ENCODE measurements at places on chromosomes 13 and 19.

GRCh38 chr13:45607931-45608330, 7.6 kb downstream of the ERICH6B start:
- DNase-seq, result no peak

DNA sequence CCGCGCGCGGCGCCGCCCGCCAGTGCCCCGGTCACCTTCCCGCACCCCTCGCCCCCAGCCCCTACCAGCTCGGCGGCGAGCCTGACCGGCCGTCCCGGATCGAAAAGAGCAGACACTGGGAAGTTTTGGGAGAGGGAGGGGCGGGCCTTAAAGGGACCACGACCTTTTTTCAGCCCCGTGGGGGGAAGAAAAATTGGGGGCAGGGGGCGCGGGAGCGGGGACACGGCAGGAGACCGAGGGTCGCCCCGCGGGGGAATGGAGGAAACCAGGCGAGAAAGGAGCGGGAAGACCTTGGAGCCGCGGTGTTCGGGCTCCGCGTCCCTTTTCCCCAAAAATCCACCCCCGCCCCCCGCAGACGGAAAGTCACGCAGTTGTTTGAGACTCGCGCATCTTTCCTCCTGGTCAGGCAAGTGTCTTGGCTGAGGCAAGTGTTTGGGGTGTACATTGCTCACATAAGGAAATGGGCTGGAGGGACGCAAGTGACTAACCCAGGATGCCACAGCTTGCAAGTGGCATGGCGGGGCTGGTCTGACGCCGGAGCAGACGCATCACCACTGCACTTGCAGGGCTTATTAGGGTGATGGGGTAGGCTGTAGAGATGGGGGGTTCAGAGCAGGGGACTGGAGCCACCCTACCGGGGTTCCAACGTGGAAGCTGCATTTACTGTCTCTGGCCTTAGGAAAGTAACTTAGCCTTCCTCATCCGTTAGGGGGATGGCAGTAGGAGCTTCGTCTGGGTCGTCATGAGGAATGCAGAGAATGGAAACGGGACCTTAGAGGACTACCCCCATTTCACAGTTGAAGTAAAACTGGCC, 2.7 kb upstream of the HNRNPL start:
- no peak for DNase-seq

DNA sequence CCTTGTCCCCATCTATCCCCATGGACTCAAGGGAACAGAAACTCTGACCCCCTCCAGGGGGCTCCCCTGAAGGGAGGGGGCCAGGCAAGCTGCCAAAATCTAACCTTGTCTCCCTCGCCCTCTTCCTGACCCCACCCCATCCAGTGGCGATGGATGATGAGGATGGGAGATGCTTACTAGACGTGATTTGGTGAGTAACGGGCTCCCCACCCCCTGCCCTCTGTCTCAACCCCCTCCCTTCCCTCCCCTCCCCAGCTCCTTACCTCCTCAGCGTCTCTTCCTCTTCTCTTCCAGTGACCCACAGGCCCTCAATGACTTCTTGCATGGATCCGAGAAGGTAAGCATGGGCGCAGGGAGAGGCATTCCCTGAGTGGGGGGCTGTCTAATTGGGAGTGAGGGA, 39.8 kb upstream of the EHD2 start:
- no peak for DNase-seq

DNA sequence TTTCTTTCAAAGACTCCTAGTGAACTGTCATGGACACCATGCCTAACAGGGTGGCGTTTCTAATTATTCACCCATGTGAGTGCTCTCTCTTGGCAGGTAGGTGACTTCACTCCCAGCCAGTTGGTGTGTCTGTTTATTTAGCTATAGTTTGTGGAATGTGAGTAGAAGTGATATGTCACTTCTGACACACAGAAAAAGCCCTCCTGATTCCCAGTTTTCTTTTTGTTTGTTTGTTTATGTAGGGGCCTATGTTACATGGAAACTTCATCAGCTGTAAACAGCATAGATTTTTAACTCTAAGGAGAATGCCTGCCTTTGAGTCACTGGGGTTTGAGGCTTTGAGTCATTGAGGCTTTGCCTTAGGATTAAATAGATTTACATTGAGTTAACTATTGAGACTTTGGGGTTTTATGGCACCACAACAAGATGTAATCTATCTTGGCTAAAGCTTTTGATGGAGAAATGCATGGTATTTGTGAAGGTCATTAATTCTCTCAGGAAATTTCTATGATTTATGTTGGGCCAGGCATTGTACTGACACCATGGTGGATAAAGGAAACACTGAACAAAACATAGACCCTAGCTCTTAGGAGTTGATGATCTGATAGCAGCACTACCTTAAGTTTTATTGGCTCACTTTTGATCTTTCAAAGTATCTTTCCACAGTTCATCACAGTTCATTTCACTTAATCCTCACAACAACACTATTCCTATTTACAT, 45.3 kb downstream of the UFM1 start:
- no peak for DNase-seq

DNA sequence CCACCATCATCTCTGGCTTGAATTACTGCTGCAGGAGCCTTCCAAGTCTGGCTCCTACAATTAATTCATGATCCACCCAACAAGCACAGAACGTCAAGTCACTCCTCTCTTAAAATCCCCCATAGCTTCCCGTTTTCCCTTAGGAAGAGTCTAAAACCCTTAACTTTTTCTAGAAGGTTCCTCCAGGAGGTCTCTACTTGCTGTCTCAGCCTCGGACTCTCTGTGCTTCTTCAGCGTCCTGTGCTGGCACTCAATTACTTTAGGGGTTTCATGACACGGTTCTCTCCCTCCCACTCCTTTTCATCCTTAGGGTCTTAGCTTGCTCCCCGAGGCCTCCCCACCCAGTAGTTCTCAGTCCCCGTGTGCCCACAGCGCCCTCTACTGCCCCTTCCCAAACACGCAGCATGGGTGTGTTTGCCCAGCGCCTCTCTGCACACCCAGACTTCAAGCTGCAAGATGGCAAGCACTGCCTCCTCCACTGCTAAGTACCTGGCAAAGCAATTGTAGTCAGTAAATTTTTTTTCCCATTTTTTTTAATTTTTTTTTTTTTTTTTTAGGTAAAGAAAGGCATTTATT, 25.8 kb upstream of the MAP3K10 start:
- no peak for DNase-seq

DNA sequence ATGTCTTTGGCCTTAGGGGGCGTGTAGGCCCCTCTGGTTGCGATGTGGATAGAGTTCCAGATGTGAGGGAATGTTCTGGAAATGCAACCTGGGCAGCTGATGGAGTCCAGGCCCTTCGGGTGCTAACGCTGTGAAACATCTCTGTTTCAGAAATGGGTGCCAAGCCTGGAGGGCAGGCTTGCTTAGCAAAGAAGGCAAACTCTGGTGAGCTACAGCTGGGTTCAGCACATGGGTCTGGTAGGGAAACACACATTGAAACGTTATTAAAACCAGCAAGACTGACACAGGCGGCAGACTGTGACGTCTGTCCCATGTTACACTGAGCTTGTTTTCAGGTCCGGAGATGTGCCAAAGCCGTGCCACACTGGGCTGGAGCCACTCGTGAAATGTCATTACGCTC, 8.6 kb upstream of the CDC16 start:
- DNase-seq, result no peak

All from NCI-H2171 (cell line).